ENCODE measurements at places on chromosomes 4 and X.

- DNase-seq, result no peak
Measured at GRCh38 chrX:19514791-19515614, at the start of gene MAP3K15. TSS of gene MAP3K15 (minus strand) at chrX:19515508. CDS start at chrX:19515261, 247 bp downstream.

- no peak for DNase-seq
Measured at GRCh38 chrX:130826249-130826648, 76.8 kb downstream of the ENOX2 start.

- DNase-seq, result no peak
Measured at GRCh38 chr4:2042947-2043395, 16.2 kb upstream of the NAT8L start.

- no peak for DNase-seq
Measured at GRCh38 chr4:83922402-83922801, 386.5 kb downstream of the GPAT3 start.

DNA sequence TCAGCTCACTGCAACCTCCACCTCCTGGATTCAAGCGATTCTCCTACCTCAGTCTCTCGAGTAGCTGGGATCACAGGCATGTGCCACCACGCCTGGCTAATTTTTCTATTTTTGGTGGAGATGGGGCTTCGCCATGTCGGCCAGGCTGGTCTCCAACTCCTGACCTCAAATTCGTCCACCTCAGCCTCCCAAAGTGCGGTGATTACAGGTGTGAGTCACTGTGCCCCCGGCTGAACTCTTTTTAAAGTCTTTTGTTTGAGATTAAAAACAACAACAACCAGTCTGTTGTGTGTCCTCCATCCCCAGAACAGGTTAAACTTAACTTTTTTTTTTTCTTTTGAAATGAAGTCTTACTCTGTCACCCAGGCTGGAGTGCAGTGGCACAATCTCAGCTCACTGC lies 36.3 kb upstream of the RBPJ start:
- DNase-seq, result no peak

DNA sequence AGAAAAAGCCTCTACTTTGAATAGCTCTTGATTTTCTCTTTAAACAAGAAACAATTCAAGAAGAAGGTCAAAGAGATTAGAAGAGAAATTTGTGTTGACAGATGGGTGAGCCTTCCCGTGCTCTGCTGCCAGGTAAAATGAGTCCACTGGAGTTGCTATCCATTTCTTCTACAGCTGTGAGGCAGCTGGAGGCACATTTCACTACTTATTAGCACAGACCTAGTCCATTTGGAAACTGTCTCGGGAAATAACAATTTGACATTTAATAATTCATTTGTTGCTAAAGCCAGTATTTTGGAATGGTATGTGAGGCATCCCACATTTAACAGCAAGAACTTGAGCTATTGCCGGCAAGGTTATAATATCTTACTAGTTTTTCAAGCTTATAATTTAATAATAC lies 396.8 kb upstream of the GRIA3 start:
- no peak for DNase-seq

DNA sequence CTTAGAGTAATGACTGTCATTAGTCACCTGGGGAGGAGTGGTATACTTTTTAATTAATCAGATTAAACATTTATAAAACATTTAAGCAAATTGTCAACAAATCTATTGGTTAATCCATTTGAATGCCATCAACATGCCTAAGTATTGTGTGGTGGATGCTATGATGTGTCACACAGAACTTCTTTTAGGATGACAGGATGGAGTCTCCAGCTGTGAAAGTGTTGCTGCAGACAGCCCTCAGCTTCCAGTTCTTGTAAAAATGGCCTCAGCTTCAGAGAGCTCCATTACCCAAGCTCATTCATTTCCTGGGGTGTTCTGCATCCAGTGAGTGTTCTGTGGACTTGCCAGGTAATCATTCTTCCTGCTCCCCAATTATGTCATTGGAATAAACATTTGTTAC lies 74.3 kb upstream of the CLNK start:
- DNase-seq, result no peak

DNA sequence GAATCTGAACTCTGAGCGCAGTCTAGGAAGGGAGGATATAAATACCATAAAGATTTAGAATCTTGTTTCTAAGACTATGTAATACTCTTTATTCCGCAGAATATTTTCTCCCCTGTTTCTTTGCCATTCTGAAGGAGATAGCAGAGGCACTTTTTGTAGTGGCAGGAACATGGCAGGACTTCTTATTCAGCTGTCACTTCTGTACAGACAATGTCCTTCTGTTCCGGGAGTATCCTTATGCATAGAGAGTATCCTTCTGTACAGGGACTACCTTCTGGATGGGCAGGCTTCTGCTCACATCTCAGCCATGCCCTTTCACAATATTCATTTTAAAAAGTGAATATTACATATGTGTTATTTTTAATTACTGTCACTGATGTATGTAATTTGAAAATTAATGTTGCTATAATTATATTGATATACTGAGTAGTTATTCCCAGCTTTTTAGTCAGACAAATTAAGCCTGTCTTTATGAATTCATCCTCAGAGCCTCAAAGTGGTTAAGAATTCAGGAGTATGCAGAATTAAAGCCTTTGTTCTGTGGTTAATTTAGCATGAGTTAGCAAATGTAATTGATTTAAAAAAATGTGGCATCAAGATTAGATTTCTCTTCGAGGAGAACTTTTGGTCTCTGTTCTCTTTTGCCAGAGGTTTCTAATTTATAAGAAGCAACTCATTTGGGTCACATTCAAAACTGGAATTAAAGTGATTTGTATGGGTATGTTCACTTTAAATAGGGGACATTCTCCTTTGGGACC lies 174.4 kb downstream of the FHIP1A start:
- DNase-seq, result no peak

- no peak for DNase-seq
Measured at GRCh38 chrX:42530027-42530426, 247.9 kb downstream of the PPP1R2C start.

DNA sequence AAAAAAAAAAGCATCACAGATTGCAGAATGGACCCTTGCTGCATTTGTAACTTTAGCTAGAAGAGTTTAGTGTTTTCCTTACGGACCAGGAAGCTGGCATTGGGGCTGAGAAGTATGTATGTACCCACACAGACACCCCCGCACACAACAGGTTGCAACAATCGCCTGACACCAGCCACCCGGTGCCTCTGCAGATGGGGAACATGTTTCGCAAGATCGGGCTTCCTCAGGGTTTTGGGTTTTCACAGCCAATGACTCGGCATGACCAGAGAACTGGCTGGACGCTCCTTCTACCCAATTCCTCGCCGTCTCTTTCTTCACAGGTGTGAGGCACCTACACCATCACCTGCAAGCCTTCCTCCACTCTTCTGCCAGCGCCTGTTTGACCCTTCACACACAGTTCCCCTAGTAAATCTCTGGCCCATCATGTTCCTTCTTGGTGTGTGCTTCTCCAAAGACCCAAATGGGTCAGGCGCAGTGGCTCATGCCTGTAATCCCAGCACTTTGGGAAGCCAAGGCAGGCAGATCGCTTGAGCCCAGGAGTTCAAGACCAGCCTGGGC lies 70.4 kb downstream of the DHRSX start:
- DNase-seq, result no peak

GRCh38 chr4:136731025-136731424 lies 801.3 kb downstream of the PCDH18 start:
- no peak for DNase-seq

DNA sequence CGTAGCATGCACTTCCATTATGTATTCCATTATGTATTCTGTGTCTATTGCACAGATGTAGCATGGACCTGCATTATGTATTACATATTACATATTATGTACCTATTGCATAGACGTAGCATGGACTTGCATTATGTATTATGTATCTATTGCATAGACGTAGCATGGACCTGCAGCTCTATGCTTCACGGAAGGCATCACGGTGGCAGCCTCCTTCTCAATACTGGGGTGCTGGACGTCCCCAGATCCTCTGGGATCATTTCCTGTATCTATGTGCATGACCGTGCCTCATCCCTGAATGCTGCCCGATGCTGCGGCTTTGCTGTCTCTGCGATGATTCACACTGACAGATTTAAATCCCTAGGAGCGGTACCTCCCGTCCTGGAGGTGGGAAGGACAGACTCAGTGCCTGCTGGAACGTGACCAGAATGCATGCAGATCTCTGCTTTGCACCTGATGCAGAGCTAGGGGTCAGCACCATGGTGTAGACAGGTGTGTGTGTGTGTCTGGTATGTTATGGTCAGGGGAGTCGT lies 317.5 kb downstream of the DHRSX start:
- no peak for DNase-seq

DNA sequence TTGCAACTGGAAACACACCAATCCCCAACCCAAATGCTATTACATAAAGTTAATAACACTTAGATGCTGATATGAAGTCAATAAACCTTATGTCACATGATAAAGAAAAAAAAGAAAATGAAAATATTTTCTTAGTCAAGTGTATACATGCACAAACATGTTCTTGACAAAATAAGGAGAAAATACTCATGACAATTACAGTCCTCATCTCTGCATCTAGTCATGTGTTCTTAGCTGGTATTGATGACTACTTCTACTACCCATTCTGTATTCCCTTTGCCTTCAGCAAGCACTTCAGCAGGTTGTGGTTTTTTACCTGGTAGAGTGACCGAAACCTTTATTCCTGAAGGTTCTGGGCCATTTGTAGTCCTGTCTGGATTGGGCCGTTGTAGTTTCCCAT lies 24.9 kb downstream of the CXCL8 start:
- no peak for DNase-seq

GRCh38 chr4:15001248-15001868 lies 923 bp upstream of the CPEB2 start:
- peak; percentile 76 for DNase-seq

DNA sequence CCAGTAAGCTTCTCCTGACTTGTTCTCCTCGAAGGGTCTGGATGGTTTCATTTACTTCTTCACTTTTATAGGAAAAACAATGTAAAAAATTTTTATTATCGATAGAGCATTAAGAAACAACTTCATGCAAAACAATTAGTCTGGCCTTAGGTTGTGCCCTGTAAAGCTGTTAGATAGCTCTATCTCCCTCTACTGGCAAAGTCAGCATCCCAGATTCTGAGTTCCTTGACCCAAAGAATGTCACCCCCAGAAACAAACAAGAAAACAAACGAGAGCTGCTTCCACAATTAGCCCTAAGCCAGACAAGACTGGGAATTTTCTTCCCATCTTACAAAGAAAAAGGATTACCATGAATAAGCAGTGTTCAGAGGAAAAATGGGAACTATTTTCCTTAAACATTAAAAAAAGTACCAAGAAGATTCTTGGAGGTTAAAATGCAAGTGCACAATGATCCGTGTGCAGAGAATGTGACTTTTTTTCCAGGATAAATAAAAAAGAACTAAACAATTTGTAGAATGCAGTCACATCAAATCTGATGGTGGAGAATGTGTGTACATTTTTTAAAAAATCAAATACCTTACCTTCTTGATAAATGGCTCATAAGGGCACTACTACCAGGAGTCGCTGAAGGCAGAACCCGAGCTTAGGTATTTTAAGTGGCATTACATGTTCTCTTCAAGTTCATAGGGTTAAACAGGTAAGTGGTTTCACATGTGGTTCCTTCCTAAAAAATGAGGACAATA lies 293.2 kb downstream of the FBXO8 start:
- DNase-seq, result no peak

DNA sequence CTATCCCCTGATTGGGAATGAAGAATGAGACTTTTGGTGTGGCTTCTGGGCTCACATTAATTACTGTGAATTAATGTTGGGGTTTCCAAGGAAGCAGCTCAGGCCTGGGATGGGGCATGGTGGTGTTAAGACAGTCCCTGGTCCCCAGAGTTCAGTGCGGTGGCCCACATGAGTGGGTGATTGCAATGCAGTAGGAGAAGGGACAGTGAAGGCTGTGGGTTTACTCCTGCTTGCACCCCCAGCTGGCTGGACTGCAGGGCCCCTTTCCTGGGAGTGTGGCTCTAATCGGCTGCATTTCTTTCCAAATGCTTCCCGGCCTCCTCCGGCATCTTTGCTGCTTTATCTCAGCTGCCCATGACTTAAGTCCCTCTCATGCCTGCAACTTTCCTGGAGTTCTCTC lies 28.2 kb upstream of the GPR78 start:
- no peak for DNase-seq

DNA sequence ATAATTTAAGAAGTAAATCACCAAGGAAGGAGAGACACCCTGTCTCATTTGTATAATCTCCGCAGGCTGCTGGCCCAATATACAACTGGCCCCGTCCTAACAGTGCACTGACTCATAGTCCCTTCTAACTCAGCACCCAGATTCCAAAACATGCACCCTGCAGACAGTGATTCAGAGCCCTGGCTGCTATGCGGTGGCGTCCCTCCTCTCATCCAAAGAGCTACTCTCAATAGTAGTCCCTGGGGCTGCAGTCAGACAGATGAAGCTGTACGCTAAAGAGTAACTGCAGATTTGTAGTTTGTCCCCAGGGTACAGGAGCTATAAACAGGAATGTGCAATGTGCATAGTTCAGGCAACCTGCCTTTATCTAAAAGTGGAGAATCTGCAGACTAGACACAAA lies 23.0 kb downstream of the GABRA3 start:
- DNase-seq, result no peak

- DNase-seq, result no peak
Measured at GRCh38 chr4:87188048-87188447, 32.4 kb downstream of the KLHL8 start.

DNA sequence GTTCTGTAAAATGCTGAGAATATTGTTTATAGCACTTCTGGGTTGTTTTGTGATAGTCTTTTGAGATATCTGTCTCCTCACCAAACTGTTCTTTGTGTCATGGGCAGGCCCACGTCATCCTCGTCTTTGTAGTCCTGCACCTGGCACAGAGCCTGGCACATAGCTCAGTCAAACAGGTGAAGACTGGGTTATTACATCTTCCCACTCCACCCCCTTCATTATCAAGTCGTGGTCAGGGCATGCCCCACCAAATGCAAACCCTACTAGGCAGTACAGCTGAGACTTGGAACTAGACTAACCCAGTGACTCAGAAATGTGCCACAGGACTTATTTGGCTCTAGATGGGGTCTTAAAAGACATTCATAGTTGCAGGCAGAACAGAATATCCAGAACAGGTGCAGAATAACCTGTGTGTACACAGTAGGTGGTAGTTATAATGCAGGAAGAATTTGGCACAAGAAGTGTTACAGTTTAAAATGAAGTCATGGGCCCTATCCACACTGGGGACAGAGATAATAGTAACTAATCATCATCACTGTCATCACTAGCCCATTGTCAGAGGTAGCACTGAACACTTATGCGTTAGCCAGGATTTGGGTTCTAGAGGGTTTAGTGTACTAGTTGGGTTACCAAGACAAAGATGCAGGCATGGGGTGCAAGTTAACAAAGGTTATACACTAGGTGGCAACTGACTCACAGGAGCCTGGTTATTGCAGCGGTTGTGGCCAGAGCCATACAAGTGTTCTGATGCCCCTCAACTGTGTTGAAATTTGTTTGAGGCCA lies 74.9 kb downstream of the TBL1X start:
- no peak for DNase-seq

- DNase-seq, result peak; percentile 67
Measured at GRCh38 chr4:156949373-156949814, 22.2 kb downstream of the PDGFC start.

GRCh38 chrX:96685210-96686099 lies 813 bp downstream of the DIAPH2 start:
- DNase-seq, result no peak

GRCh38 chr4:128524311-128524710 lies 236.7 kb upstream of the PGRMC2 start:
- DNase-seq, result no peak
